NCI-H82 (cell line): ENCODE measurements at places on chromosomes 5 and 9.

GRCh38 chr5:80083101-80083890 lies 48.1 kb downstream of the THBS4 start:
- peak; percentile 82 for DNase-seq

DNA sequence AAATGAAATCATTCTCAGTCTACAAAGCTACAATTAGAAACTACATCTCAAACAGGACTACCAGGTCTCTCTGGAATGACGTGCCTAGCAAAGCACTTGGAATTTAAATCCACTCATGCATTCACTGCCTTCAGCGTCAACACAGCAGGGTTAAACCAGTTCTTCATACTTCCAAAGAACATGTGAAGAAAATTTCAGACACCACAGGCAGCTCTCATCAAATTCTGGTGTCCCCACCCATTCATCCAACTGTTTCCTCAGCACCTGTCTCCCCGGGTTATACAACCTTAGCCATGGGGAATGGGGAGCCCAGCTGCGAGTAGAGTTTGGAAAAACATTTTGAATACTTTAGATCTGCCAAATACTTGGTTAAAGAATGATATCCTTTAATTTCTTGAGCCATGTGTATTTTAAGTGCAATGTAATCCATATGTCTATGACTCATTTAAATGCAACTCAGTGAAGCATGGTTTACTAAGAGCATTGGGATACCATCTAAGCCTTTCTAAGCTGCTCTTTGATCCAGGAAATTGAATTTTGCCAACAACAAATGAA lies 17.5 kb downstream of the ADAM19 start:
- peak; percentile 80 for DNase-seq

GRCh38 chr5:79488775-79489174 lies 25.2 kb downstream of the HOMER1 start:
- no peak for DNase-seq

GRCh38 chr9:71796100-71796767 lies 27.9 kb upstream of the CEMIP2 start:
- no peak for DNase-seq

DNA sequence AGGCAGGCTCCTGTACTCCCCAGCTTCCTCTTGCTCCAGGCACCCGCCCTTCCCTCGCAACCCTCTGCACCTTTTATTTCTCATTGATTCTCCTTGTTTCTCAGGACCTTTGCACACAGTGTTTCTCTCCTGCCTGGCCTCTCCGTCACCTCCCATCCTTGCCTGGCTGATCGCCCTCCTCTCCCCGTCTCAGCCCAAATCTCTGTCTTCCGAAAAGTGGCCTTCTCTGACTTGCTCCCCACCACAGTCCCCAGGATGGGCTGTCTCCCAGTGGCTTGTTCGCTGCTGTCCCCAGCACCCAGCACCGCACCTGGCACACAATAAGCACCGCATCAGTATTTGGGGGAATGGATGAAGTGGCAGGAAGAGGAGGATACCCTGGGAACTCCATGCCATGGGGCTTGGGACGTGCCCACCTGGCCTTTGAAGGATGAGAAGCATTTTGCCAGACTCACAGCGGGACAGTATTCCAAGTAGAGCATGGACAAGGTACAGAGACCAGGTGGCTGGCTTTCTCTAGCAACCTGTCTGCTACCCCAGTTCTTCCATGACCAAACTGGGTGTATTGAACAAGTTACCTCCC lies 62.5 kb downstream of the LMX1B start:
- no peak for DNase-seq

DNA sequence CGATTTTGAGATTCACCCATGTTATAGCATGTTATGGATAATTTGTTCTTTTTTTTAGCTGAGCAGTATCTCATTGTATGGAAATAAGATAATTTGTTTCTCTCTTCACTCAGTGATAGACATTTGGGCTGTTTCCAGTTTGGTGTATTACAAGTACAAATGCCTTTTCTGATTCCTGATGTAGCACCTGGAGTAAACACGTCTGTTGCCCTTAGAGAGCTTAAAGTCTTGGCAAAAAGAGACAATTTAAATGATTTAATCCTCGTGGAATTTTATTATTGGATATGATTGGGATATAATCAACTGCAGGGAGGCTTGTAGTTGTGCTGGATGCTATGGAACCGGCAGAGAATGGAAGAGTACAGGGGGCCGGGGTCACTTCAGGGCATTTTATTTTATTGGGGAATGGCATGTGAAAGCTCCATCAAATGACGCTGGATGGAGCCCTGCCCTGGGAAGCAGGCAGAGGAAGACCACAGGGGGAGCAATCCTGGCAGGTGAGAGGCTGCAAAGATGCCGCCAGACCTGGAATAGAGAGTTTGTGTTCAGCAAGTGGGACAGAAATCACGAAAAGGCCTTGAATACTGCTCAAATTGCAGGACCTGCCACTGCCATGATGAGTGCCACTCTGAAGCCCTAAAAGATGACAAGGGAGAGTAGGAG lies 31.0 kb upstream of the TGFBI start:
- no peak for DNase-seq

GRCh38 chr5:127223256-127223974 lies 67.2 kb upstream of the MEGF10 start:
- DNase-seq = no peak

DNA sequence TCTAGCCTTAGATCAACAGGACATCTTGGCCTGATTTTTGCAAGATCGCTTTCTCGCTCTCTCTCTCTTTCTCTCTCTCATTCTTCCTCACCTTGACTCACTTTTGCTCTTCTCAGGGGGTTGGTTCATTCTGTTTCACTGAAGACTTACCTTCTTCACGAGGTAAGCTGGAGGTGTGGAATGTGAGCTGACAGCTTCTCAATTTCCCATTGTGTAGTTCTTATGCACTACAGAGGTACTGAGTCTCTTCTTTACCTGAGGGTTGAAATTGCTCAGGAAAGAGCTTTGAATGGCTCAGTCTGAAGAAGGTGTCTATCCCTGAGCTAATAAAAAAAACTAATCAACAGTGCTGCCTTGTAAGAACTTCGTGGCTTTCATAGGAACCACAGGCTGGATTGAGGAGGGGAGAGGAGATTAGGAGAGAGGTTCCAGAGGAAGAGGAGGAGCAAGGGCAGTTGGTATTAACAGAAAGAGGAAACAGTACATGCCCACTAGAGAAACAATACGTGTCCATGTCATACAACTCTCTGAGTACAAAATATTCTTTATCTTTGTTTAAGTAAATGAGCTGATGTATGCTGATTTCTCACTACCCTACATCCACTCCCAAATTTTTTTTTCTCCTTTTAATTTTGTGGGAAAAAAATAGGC lies 192.2 kb downstream of the TMEM167A start:
- no peak for DNase-seq

- no peak for DNase-seq
Measured at GRCh38 chr9:35508069-35508468, 18.2 kb downstream of the RUSC2 start.

- peak; percentile 50 for DNase-seq
Measured at GRCh38 chr5:54895816-54896341, 89.5 kb downstream of the ESM1 start.
